Amniotic stem cell (primary cell): ENCODE measurements at places on chromosomes 5 and 9.
A peak's percentile ranks its signal among the peaks of the same experiment; 100 is the strongest.

DNA sequence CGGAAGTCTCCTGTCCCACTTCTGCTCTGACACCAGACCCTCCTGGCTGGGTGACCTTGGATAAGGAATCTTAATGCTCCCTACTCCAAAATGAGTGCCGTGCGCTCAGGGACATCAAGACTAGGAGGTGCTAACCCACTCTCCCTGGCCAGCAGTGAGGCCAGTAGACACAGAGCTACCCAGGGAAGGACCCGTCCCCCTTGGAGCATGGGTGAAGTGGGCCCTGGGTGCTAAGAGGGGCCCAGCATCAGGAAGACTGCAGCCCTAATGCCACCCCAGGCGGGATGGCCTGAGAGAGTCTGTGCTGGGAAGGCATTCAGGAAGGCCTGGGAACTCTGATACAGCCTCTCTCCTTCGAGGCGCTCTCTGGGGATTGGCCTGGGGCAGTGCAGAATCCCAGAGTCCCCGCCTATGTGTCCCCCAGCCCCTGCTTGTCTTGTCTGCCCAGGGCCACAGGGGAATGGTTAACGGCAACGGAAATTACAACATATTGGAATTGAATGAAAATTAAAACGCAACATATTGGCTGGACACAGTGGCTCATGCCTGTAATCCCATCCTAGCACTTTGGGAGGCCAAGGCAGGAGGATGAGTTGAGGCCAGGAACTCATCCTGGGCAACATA, 29.7 kb upstream of the RNU6ATAC start:
- no peak for DNase-seq

DNA sequence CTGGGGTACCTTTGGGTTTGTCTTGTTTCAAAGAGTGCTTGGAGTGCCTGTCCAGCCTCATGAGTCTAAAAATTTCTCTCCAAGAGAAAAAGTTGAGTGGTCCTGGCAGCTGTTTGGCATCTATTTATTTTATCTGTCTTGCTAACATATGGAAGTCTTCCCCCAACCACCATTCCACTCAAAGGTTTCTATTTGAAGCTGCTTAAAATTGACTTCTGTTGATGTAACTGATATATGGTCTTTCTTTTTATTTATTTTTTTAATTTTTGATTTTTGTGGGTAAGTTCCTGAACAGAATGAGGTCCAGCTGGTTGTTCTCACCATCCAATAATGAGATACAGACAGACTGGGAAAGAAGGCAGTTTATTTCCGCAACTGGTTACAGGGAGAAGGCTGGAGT, 178.7 kb upstream of the SGCD start:
- no peak for DNase-seq

GRCh38 chr5:61327760-61328753, 4.0 kb upstream of the ZSWIM6 start:
- no peak for DNase-seq

DNA sequence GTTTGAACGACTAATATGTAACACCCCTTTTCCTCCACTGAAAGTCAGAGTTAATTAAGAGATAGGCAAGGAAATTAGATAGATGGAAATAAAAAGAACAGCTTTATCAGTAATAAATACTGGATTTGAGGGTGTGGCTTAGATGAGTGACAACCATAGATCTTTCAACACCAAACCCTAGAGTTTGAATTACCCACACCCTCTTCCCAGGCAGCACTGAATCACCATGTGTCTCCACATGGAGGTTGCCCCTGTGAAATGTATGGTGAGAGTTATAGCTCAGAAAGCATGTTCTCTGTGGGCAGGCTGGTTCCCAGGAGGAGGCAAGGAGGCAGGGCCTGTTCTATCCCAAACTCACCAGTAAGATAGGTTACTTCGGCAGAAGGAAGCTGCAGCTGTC, 69.7 kb downstream of the TMEM174 start:
- no peak for DNase-seq

- no peak for DNase-seq
Measured at GRCh38 chr9:134869554-134870300, 10.9 kb upstream of the FCN2 start.

DNA sequence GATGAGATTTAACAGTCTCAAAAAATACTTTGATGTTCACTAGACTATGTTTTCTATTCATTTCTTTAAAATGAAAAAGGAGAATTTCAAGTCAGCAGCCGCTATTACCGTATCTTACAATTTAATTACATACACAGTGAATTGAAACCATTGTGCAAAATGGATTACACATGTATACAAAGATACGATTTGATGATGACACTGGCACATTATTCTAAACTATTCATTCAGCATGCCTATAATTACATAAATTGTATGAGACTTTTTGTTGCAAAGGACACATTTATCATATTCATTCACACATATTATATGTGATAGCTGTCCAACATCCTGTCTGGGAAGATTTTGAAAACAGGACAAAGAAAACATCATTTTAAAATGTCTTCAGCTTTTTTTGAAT, 118.3 kb upstream of the VCAN start:
- no peak for DNase-seq

GRCh38 chr5:21672911-21673310, 1180.2 kb downstream of the CDH12 start:
- no peak for DNase-seq

- DNase-seq: no peak
Measured at GRCh38 chr5:137190441-137190840, 308.7 kb downstream of the SPOCK1 start.

- DNase-seq: no peak
Measured at GRCh38 chr9:100430286-100430940, 3.5 kb downstream of the MSANTD3 start.

- no peak for DNase-seq
Measured at GRCh38 chr9:127105805-127106465, 16.5 kb downstream of the ANGPTL2 start.

DNA sequence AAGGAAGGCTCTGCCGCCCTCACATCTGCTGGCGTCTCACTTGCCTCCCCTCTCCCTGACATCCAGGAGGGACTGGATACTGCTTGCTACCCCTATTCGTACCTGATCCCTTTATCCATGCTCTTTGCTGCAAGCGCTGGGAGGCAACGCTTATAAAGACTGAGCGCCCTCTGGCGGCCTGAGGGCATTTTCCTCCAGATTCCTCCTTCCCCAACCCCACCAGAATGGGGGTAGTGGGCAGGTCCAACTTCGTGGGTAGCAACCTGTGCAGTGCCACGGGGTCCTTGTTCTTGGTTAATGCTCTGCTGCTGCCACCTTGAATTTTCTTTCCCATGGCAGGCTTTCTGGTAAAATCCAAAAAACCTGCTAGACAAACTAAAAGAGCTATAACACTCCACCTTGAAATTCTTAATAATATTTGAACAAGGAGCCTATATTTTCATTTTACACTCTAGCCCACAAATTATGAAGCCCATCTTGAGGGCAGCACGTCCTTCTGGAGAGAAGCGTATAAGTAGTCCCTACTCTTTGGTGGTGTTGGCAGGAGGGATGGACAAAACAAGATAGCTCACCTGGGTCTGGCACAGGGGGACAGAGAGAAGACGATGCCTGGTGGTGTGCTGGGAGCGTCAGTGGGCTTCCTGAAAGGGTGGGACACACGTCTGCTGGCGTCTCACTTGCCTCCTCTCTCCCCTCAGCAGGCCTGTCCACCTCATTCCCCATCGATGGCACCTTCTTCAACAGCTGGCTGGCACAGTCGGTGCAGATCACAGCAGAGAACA, 52.5 kb downstream of the JADE2 start:
- DNase-seq: peak; percentile 78

DNA sequence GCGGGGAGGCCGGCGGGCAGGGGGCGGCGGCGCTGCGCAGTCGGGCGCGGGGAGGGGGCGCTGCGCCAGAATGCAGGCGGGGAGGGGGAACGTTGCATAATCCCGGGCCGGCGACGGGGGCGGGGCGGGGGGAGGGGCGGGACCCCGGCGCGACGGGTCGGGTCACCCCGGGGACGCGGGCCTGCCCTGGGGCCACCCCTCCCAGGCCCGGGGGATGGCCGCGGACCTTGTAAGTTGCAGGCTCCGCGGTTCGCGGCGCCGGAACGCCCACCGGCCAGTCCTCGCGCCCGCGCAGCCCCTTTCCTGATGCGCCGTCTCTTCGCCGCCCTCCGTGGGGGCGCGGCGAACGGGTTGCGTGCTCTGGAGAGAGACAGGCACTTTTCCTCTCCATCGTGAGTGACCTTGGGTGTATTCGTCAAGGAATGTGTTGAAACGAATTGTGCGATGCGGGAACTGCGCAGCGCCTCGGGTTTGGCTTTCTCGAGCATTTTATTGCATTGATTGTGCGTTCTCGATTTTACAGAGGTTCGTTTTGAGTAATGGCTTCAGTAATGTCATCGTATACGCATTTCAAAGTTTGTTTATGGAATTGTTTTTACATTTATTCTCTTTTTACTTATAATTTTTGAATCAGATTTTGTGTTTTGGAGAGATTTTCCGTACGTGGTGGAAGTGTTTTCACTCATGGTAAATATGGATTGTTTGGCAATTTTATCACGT, 802 bp downstream of the SPIN1 start:
- DNase-seq: peak; percentile 43

DNA sequence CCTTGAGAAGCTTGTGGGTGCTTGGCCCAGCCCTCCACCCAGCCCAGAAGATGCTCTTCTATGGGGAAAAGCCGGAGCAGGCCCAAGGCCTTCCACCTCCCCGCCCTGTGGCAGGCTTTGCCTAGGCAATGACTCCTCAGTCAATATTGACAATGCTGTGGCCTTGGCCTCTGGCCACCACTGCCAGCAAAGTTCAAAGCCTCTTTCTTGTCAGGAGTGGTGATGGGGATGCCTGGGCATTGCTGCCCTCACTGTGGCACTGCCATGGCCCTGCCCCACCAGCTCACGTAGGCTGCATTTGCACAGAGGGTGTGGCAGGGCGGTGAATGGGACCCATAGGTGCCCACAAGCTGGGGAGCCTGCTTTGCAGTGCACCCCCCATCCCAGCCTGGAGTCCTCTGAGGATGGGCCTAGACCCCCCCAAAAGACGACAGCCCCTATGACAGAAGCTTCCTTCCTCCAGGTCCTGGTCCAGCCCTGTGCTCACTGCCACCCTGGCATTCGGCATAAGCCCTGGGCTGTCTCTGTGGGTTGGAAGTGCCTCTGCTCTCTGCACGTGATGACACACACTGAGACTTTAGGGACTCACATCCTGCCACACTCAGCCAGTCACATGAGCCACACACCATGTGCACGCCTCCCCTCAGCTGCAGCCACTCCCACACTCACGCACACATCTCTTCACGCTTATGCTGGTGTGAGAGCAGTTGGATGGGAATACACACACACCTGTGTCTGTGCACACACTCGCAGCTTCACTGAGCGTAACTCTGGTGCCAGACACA, 31.1 kb downstream of the MORN5 start:
- no peak for DNase-seq

DNA sequence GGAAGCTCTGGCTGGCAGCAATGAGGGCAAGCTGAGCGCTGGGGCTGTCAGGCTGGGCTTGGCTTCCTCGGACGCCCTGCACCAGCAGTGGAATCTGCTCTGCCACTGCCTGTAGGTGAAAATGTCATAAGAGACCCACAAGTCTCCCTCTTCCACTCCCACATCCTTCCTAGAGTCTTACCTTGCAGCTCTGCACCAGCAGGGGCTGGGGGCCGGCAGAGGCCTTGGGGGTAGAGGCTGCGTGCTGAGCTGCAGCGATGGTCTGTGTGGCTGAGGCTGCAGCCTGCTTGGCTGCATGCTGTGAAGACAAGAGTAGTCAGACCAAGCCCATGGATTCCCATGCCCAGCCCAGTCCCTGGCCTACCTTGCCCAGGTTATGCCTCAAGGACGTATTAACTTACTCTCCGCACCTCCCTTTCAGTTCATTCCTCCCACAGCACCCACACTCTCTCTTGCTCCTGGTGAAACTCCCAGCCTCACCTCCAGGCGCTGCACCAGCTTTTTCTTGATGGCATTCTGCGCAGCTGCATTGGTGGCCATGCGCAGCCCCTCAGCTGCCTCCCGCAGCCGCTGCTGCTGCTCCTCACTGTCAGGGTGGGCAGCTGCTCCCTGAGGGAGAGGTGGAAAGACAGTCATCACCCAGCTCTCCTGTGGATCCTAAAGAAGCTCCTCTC, 17.3 kb downstream of the TLN1 start:
- no peak for DNase-seq

DNA sequence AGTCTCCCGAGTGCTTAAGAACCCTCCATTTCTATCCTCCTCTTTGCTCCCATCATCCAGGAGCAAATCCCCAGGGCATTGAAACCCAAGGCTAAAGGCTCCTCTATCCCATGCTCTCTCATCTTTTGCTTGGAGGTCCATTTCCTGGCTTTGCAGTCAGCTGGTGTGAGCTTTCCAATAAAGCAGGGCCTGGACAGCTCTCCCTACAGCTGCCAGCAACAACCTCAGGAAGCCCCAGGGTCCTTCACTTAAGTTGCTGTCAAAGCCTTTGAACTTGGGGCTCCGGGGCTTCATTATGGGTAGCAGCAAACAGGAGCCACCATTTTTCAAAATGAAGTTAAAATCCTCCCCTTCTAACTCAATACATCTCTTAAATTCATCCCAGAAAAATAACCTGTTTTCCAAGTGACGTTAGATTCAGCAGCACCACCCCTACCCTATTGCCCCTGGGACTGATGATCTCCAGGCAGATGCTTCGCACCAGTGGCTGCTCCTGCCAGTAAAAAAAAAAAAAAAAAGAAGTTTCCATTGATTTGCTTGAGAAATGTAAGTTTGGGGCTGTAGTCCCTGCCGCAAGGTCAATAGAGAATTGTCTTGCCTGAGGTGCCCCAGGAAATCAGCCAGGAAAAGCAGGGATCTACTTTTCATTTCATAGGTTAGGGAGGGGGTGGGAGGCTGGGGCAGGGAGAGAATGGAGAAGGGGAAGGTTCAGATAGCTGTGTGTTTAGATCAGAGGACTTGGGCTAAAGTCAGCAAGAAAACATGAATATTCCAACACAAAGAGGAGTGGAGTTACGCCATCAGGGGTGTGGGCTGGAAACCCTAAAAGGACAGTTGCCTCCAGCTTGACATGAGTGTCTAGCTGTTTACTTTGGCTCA, 83.8 kb upstream of the IL6ST start:
- DNase-seq: no peak
